Activated CD4-positive, alpha-beta T cell treated with anti-CD3 and anti-CD28 coated beads, Interleukin-2, Interleukin-6, amounts not matched to agents 100 ng/mL and 50 ng/mL, durations not matched to agents 16 hours and 8 hours (primary cell): ENCODE measurements at places on chromosomes 2 and 18.
A peak's percentile ranks its signal among the peaks of the same experiment; 100 is the strongest.

GRCh38 chr2:97718051-97718882, 4.9 kb downstream of the ZAP70 start:
- peak; percentile 89 for DNase-seq

DNA sequence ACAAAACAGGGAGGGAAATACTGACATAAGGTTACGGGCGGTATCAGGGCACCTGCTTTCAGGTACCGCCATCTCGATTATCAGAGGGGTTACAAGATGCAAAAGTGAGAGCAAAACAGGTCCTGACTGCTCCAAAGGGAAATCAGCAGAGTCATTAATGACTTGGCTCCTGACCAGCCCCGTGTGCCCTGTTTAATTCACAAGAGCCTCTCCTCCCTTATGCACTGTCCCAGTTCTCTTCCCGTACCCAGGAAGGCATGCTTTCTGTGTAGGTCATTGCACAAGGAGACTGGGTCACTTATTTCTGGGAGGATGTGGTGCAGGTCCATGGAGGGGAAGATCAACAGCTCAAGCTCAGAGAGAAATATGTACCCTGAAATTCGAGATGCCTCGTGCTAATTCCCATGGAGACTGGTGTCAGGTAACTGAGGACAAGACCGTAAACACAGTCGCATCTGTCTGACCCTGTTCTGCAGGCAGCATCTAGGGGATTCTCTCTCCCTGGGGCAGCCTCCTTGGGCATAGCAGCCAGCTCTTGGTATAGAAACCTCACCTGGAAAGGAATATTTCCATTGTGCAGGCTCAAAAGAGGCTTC, 79.9 kb downstream of the HNRNPLL start:
- DNase-seq = no peak

- DNase-seq = no peak
Measured at GRCh38 chr18:30093376-30093775, 949.2 kb downstream of the DSC3 start.

DNA sequence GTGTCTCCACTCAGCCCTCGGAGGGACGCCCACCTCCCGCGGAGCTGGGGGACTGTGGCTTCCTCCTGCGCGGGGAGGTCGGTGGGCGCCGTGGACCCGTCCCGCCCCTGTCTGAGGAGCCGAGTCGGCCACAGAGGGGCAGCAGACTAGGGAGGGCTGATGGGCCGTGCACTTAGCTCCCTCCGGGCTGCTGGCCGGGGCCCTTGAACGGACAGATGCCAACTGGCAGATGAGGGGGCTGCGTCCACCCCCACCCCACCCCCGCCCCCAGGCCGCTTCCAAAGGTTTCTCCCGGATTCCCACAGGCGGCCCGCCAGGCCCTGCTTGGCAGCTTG, 10.4 kb upstream of the UBE2F start:
- no peak for DNase-seq

DNA sequence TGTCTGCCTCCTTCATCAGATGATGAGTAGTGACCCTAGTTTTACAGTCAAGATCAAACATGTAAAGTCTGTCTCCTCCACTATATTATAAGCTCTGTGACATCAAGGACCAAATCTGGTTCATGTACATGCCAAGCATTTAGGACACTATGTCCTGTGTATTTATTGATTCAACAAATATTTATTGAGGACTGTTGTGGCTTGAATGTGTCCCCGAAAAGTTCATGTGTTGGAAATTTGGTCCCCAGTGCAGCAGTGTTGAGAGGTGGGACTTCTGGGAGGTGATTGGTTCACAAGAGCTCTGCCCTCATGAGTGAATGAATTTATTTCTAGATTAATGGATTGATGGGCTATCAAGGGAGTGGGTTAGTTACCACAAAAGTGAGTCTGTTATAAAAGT, 46.6 kb upstream of the FRZB start:
- DNase-seq = no peak
